HuH-7.5 (cell line): ENCODE measurements at places on chromosomes 7 and 10.

- DNase-seq, result no peak
These were observed 22.5 kb downstream of the CALHM2 start for GRCh38 chr10:103429647-103430046.

GRCh38 chr7:106486331-106486730, 174.6 kb downstream of the CCDC71L start:
- no peak for DNase-seq

DNA sequence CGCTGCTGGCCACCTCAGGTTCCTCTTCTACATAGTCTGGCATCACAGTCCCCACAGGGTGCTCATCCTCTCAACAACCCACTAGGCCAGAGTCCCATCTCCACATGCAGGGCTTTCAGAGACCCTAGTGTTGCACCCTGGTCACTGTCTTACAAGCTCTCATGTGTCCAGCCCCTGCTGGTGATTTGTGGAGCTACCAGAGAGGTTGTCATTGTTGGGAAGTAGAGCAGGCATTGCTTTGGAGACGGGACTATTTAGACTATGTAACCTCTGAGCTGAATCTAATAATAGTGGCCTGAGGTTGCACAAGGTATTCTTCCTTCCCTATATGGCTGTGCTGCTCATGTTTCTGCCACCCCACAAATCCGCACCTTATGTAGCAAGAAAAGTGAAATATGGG, 135.3 kb upstream of the VWC2 start:
- DNase-seq, result no peak

DNA sequence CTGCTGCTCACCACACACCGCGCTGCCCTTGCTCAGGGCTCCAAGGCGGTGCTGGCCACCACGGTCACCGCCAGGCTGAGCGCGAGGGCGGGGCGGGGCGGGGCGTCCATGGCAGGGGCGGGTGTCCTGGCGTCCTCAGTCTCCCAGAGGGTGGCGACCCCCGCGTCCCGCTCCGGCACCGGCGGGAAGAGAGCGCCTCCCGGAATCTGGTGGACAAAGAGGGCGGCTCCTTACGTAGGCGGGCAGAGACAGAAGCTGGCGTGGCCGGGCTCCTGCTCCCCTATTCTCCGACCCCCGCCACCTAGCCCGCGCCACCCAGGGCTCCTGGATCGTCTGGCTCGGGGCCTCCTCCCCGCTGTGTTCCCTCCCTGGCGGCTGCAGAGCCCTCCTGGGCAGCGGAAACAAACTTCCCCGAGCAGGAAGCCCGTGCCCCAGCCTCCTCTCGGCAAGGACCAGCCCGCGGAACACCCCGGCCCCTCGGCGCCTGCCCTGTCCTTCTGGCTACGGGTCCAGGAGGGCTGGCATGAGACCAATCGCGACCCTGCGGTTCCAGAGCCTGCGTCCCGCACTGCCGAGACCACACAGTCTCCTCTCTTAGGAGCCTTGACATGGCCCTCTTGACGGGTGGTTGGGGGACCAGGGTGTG, 133.8 kb upstream of the ZNF92 start:
- DNase-seq, result peak; percentile 44

DNA sequence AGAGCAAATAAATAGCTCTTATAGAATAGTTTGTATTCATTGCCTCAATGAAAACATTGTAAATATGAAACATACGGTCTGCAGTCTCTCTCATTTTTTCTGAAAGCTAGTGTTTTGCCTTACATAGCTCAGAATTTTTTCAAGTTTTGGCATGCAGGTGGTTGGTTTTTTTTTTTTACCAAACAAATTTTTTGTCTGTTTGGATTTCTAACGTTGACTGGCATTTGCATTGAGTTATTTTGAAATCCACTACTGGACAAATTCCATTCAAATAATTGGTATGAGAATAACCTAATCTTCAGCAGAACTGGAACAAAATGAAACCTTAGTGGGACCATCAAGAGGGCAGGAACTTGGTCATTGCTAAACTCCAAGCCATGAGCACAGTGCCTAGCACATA, 107.6 kb upstream of the SAMD8 start:
- DNase-seq, result no peak
